ENCODE measurements at places on chromosomes 11 and 22.

GRCh38 chr11:19849107-19849789 lies 136.6 kb downstream of the NAV2 start:
- no peak for DNase-seq

- DNase-seq: no peak
These were observed 17.9 kb upstream of the TENM4 start for GRCh38 chr11:79458709-79459108.

- DNase-seq: no peak
These were observed 91.0 kb downstream of the RRM1 start for GRCh38 chr11:4185561-4185960.

GRCh38 chr11:124517314-124517713 lies 26.1 kb downstream of the OR8B12 start:
- no peak for DNase-seq

DNA sequence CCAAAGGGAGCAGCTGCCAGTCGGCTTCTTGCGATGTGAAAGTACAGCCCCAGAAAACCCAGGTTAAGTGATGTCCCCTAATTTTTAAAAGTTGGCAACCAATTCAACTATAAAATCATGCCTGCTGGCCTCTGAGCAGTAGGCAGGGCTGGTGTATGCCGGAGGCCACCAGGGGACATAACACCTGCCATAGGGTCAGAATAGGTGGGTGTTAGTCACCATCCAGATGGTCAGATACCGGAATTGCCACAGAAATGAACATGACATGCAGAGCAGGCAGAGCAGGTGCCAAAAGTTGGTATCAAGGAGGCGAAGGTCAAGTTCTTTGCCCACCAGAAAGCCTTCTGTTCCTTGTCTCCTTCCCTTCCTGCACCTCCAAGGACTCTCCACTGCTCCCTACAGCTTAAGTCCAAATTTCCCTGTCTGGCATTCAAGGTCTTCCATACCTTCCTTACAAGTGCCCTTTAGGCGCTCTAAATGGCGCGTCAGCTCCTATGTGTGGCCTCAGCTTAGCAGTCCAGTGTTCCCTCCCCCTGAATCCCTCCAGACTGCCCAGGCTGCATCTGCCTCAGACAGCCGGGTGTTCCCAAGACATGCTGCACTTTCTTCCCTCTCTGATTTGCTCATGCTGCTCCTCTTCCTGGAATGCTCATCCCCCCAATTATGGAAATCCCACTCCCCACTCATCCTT lies 45.1 kb downstream of the PTPRJ start:
- DNase-seq: no peak

- no peak for DNase-seq
These were observed 122.8 kb upstream of the MTNR1B start for GRCh38 chr11:92846491-92847125.

GRCh38 chr11:3859373-3859881 lies 4.0 kb downstream of the STIM1 start:
- no peak for DNase-seq

- no peak for DNase-seq
These were observed 39.7 kb upstream of the MMP12 start for GRCh38 chr11:102914238-102915043.

DNA sequence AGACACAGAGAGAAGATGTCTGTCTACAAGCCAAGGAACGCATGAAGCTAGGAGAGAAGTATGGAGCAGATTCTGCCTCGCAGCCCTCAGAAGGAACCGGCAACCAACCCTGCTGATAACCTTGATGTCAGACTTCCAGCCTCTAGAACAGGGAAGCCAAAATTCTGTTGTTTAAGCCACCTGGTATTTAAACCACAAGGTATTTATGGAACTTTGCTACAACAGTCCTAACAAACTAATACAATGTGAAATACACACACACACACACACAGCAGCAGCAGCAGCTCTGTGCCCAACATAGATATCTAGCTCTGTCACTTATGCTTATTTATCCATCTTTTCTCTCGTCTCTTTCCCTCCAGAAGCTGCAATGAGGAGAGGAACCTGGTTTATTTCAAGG lies 400.0 kb downstream of the ETS1 start:
- no peak for DNase-seq

DNA sequence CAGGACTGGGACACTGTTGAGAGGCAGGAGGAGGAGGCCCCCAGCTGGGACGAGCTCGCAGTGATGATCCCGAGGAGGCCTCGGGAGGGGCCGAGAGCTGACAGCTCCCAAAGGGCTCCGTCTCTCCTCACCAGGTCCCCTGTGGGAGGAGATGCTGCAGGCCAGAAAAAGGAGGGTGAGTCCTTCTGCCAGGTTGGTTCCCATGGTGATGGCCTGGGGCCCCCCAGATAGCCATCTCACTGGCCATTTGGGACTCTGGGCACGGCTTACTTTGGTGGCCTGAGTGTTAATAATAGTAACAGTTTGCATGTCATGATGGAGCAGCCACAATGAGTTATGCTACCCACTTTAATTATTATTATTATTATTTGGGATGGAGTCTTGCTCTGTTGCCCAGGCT lies 18.9 kb downstream of the TRIOBP start:
- DNase-seq: no peak

DNA sequence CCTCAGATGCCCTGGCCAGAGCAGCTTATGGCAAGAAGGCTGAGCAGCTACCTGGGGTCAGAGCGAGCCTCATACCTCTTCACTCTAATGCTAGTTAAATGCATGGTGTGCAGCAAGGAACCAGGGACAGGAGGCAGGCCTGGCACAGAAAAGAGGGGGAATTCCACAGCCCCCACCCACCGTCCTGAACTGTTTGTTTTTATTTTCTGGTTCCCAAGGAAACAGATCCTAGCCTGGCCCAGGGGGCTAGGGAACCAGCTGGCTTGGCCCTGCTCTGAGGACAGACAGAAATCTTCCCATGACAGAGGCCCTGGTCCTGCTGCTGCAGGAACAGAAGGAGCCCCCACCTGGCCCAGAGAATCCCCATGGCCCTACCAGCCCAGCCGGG lies 40.4 kb downstream of the SLCO2B1 start:
- no peak for DNase-seq

GRCh38 chr22:27358096-27358870 lies 443.3 kb downstream of the MN1 start:
- DNase-seq: no peak

DNA sequence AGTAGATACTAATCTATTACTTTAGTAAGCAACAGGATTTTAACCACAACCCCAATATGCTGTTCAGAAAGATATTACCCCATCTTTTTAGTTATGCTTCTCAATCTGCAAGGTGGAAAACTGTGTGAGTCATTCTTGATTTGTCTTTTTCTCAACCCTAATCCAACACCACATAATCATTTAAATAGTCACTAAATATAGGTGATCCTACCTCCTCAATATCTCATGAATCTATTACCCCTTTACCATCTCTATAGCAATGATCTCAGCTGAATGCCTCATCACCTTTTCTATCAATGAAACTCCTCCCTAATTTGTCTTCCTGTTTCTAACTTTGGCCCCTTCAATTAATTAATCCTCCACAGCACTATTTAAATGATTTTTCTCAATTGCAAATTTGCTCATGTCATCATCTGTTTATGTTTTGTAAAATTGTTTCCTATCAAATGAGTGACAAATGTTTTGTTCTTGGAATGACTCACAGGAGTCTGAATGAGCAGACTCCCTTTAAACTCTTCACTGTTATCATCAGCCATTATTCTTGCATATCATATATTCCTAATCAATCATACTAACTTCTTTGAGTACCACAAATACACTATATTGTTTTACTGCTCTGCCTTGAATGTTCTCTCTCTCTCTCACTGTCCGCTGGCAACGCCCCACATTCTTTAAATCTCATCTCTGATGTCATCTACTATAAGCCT lies 26.1 kb downstream of the SNX19 start:
- no peak for DNase-seq

DNA sequence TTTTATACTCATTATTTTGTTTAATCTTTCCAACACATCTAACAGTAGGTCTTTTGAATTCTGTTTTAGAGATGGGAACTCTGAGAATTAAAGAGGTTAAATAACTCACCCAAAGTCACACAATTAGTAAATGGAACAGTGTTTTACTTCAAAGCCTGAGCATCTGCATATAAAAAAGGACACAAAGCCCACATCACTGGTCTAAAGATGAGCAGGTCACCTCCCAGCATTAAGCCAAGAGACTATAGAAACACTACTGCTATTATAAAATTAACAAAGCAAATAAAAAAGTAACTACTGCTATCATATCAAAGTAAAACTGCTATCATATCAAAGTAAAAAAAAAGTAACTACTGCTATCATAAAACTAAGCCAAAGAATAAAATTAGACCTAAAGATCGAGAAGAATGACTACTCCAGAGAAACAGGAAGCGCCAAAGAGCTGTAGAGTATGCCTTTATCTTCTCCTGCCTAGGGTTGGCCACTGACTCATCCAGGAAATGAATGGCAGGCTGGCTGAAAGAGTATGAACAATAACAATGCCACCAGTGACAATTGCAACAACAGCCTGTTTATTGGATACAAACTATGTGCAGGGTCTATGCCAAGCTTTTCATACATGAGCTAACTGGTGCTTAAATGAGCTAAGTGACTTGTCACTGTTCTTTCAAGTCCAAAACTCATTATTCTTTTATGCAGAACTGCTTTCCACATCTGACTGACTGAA lies 1153.0 kb upstream of the TENM4 start:
- DNase-seq: no peak

- no peak for DNase-seq
These were observed 7.4 kb downstream of the MS4A10 start for GRCh38 chr11:60792521-60792920.

DNA sequence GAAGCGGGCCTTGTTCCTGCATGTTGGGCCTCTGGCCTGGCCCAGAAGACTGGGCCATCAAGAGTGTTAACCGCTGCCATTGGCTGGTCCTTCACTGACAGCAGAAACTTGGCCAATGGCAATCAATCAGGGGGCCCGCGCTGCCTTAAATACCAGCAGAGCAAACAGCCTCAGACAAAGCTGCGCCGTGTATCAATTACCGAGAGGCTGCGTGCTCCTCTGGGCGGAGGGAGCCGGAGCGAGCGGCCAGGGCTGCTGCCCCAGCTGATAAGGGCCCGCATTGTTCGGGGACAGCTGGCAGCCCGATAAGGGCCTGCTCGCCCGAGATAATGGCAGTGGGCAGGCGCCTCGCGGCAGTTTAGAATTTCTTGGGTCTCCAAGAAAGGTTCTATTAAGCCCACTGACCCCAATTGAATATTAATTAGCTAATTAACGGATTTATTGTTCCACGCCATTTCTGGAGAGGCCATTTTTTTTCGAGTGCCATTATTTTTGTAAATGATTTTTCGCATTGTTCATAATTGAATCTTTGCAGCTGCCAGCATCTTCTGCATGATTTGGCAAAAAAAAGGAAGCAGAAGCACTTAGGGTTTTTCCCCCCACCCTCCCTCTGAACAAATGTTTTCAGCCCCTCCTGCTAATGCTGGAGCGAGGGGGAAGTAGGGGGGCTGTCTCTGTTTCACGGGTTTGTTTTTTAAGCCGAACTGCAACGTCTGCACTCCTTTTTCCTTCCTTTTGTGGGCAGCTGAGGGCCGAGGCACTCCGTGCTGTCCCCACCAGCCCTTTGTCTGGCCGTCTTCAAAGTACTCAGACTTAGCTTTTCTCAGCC lies 37.6 kb upstream of the RIC3 start:
- DNase-seq: no peak

GRCh38 chr22:22745225-22746060 lies 101.0 kb downstream of the GGTLC2 start:
- peak; percentile 29 for DNase-seq

DNA sequence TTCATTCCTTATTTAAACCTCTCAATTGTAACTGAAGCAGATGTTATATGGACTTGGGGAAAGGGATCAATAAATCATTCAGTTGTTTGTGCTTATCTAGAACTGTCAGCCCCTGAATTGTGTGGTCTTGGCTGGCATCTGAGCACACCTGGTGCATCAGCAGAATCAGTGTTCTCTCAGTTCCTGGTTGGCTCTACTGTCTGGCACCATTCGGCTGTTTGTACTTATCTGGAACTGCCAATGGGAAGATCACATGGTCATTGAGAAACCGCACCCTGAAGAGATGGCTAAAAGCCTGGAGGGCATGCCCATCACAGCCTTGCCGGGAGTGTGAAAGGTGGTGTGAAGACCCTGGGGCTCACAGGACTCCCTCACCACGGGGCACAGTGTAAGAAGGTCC lies 37.1 kb upstream of the EHF start:
- DNase-seq: no peak

DNA sequence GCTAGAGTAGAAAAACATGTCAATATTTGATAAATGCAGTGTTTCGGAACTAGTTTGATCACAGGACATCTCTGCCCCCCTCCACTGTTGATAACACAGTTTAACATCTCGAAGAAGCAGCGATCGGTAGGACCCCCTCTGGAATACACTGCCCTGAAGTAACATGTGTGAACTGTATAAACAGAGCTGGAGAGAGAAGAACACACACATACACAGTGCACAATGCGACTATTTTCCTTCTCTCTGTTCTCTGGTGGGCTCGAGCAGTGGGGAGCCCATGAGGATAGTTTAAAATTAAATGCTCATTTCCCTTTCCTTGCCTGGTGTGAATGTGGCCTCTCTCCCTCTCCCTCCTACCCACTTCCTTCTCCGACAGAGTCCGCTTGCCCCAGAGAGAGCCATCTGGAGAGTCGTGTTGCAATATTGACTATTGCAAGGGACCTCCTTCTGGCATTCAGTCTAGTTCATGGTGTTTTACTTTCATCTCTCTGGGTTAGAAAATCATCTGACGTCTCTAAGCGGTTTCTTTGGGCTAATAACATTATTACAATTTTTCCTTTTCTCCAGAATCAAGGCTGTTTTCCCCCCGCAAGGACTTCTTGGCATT lies 51.6 kb upstream of the BARX2 start:
- no peak for DNase-seq

DNA sequence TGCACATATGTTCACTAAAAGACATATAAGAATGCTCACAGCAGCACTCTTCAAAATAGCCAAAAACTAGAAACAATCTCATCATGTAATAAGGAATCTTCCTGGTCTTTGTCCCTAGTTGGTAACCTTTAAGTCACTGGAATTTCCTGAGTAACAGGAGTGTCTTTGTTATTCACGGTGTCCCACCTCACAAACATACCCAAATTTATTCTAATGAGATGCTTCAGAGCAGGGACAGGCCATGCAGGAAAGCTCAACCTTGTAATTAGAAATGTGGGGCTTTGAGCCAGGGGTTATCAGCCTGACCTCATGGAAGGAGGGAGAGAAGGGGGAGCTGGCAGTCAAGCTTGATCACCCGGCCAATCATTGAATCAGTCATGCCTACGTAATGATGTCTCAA lies 40.3 kb upstream of the NFRKB start:
- no peak for DNase-seq

- DNase-seq: no peak
These were observed 166.2 kb downstream of the OPCML start for GRCh38 chr11:133366147-133366546.

DNA sequence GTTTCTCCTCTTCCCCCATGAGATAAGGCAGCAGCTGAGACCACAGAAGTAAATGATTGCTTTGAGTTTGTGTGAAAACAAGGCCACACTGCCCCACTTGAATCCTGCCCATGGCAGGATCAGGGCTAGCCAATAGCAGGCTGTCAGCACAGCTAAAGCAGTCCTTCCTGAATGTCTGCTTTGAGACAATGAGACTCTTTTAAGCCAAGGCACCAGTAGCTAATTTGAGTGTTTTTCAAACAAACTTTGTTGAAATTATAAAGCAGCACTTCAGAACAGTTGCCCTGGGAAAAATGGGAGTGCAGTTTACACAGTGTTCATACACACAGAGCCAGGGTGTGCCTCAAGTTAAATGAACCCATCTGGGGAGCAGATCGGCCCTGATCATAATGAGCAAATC lies 103.5 kb upstream of the OR5AK2 start:
- DNase-seq: no peak

GRCh38 chr11:2666401-2666741 lies 33.4 kb downstream of the KCNQ1OT1 start:
- DNase-seq: no peak

- DNase-seq: no peak
These were observed 9.6 kb upstream of the PRG2 start for GRCh38 chr11:57399972-57400578.

Data from stimulated activated CD4-positive, alpha-beta T cell treated with anti-CD3 and anti-CD28 coated beads, Interleukin-4, amount 100 ng/mL, for 24 hours (primary cell).